ENCODE measurements at places on chromosomes 12 and 14.

DNA sequence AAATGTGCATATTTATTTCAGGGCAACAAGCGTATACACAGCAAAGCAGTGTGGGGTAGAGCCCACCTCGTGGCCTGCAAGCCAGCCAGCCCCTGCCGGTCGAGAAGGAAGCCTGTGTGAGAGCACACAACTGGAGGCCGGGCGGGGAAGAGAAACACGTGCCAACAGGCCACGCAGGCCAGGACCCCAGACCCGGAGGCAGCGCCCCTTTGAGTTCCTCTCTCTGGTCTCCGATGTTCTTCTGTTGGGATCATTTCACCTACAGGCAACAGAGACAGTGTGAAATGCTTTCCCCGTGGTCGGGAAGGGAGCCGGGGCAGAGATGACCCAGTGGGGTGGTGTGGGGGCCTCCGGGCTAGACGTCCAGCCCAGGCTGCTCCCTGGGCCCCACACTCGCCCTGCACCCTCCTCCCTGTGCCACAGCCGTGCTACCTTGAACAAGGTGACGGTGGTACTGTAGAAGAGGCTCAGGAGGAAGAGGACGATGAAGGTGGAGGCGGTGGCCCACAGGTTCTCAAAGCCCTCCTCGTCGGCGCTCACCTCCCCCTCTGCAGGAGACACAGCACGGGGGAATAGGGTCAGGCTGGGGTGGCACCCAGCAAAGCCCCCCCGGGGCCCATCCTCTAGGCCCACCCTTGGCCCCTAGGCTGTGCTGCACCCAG is 325.5 kb downstream of the TMEM121 start:
- no peak for DNase-seq

DNA sequence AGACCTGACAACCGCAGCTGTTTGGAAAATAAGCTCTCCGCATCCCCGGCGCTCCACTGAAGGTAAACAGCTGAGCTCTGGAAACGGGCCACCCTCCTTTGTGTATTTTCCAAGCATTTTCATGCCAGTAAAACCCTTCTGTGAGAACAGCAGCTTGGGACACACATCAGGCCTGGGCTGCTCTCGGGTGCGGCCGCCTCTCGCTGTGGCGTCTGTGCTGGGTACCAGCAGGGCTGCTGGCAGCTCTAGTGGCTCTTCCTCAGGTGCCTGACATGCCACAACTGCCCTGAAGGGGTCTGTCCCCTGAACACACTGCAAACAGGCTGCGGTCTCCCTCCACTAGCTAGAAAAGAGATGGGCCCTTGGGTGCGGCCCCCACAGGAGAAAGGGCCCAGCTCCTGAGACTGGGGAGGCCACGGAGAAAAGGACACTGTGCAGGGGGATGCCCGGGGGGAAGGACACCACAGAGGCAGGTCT is 96.3 kb downstream of the ITPK1 start:
- DNase-seq = no peak

DNA sequence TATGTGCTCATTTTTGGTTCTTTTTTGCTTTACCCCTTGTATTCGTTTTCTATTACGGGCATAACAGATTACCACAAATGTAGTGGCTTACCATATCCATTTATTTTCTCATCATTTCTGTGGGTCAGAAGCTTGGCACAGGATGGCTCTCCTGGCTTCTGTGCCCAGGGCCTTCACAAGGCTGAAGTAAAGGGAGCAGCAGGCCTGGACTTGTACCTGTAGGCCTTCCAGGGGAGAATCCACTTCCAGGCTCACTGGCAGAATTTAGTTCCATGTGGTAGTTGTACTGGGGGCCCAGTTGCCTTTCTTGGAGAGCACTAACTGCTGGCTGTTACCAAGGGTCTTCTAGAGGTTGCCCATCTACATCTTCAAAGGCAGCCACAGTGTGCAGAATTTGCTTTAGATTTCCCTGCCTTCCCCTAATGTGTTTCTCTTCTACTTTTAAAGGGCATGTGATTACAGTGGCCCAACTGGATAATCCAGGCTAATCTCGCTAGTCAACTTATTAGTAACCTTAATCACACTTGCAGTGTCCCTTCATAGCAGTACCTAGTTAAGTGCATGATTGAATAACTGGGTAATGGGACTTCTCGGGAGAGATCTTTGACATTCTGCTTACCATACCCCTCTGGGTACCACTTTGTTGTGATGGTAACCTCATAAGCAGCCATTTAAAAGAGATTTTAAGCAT is 67.0 kb downstream of the CRADD start:
- no peak for DNase-seq

GRCh38 chr14:21860172-21860571 is 186.6 kb upstream of the OR4E1 start:
- DNase-seq = no peak
